ENCODE measurements at places on chromosomes 11 and 22. TPM values are rescaled to one million over a fixed set of nuclear protein-coding genes. Genes with fewer than 3 reads are reported as not detected.

IGF2 gene
- total RNA-seq: 8.1 TPM

KCNC1 gene
- total RNA-seq: not detected

DNA sequence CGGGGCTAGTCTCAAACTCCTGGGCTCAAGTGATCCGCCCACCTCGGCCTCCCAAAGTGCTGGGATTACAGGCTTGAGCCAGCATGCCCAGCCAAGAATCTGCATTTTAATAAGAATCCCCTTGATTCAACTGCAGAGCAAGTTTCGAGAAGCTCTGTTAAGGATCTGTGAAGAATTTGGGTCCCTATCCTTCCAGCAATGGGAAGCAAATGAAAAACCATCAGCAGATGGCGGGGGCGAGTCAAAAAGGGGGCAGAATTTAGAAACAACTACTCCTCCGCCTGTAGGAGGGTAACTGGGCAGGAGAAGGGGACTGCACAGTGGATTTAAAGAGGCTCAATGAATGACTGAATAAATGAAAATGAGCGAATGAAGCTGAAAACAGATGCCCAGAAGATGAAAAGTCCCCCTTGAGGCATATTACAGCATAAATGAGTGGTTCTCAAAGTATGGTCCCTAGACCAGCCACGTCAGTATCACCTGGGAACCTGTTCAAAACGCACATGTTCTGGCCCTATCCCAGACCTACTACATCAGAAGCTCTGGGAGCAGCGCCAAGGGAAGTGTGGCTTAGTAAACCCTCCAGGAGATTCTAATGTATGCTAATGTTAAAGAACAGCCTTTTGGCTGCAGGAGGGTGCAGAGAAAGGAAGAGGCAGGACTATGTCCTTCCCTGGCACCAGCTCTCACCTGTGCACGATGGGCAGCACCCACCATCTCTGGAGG, 15.0 kb downstream of the VWCE start:
- no peak overlapping the region for H3K27ac ChIP-seq
- no peak overlapping the region for H3K4me3 ChIP-seq
- H3K36me3 ChIP-seq: peaks cover 49% of the 10 kb centered on the region
- H3K27me3 ChIP-seq: no peaks in the 10 kb centered on the region

DNA sequence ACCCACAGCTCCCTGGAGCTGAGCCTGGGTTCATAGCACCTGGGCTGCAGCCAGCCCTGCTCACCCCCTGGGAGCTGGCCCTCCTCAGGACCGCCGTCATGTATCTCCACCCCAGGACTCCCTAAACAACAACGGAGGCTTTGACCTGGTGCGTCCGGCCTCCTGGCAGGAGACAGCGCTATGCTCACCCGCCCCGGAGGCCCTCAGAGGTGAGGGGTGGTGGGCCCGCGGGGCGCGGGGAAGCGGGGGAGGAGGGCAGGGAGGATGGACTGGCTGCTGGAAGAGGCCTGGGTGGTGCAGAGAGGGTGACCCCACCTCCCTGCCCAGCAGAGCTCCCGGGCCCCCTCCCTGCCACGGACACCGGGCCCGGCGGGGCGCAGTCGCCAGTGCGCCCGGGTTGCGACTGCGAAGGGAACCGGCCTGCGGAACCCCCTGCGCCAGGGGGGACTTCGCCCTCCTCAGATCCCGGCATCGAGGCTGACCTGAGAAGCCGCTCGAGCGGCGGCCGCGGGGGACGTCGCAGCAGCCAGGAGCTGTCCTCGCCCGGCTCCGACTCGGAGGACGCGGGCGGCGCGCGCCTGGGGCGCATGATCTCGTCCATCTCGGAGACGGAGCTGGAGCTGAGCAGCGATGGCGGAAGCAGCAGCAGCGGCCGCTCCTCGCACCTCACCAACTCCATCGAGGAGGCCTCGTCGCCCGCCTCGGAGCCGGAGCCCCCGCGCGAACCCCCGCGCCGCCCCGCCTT, 3.1 kb downstream of the MAPK8IP2 start:
- H3K4me1 ChIP-seq: peaks cover 6% of the 10 kb centered on the region
- no peak overlapping the region for H3K4me3 ChIP-seq
- H3K27ac ChIP-seq: no peak overlapping the region
- H3K27me3 ChIP-seq: peaks cover 35% of the 10 kb centered on the region
- no peak for DNase-seq

DNA sequence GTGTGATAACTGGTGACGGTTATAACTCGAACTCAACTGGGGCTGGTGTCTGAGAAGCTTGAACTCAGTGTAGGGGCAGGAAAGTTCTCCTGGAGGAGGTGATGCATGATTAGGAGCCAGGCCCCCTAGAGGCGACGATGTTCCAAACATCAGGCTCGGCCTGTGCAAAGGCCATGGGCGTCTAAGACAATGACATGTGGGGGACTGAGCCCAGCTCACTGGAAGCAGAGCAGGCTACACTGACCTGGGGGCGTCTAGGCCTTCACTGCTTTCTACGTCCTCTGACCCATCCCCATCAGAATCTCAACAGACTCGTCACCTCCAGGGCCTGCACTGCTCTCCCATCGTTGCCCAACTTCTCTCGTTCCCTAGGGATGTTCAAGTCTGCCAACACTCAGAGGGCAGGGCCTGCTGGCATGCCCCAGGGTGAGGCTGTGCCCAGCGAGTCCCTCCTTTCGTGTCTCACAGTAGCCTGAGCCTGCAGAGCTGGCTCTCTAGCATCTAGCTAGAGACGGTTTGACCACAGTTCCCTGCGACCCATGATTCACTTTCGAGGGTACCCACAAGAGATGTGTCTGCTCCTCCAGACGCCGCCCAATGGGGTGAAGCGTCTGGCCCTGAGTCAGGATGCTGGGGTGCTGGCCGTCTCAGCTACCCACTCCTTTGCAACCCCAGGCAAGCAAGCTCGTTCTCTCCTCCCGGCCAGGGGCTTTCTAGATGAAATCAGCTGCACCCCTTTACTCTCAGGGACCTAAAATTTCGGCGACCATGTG, 1.1 kb upstream of the ATG16L2 start:
- H3K4me1 ChIP-seq: peaks cover 30% of the 10 kb centered on the region
- H3K27ac ChIP-seq: peak overlapping the region; percentile 98
- peaks cover 54% of the 10 kb centered on the region for H3K36me3 ChIP-seq
- no peaks in the 10 kb centered on the region for H3K27me3 ChIP-seq

CD3G gene
- 116 TPM for total RNA-seq

NXPE1 gene
- total RNA-seq: not detected

TMEM191B gene
- total RNA-seq: 2.1 TPM

KRTAP5-1 gene
- not detected for total RNA-seq

- H3K27me3 ChIP-seq: peaks cover 18% of the 10 kb centered on the region
- no peaks in the 10 kb centered on the region for H3K36me3 ChIP-seq
- peaks cover 17% of the 10 kb centered on the region for H3K4me1 ChIP-seq
- no peak overlapping the region for H3K4me3 ChIP-seq
Measured at GRCh38 chr11:108596701-108597100, 3.1 kb upstream of the EXPH5 start.

TUBA8 gene
- 0.56 TPM for total RNA-seq

DNA sequence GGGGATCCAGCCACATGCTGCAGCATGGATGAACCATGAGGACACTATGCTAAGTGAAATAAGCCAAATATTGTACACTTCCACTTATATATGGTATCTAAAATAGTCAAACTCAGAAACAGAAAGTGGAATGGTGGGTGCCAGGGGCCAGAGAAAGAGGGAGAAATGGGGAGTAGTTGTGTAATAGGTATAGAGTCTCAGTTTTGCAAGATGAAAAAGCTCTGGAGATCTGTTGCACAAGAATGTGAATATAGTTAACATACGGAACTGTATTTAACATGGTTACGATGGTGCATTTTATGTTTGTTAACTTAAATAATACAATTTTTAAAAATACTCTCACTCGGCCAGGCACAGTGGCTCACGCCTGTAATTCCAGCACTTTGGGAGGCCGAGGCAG, 21.2 kb downstream of the GDPD5 start:
- H3K36me3 ChIP-seq: no peaks in the 10 kb centered on the region
- no peak overlapping the region for H3K4me3 ChIP-seq
- H3K27me3 ChIP-seq: no peaks in the 10 kb centered on the region
- H3K4me1 ChIP-seq: peaks cover 8% of the 10 kb centered on the region

GRCh38 chr22:34842630-34843029, 223.3 kb upstream of the ISX start:
- peaks cover 11% of the 10 kb centered on the region for H3K4me1 ChIP-seq
- no peak overlapping the region for H3K4me3 ChIP-seq
- H3K27me3 ChIP-seq: peaks cover 6% of the 10 kb centered on the region
- DNase-seq: no peak
- no peak overlapping the region for H3K27ac ChIP-seq

LMO1 gene
- not detected for total RNA-seq

DNA sequence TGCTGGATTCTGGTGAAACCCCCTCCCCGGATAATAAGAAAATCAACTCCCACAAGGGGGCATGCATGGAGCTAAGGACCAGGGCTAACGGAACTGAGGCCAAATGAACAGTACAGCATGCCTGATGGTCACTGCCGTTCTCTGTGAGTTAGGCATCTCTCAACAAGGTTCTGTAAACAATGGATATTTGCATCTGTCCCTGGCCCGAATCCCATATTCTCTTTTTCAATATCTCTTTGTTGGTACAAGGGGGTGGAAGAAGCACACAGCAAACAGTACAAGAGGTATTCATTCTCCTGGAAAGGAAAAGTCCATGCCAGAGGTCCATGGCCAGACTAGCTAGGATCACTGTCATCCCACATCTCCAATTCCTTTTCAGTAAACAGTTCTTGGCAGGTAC, 32.2 kb upstream of the APOA1 start:
- DNase-seq: no peak
- H3K4me3 ChIP-seq: no peak overlapping the region
- H3K27me3 ChIP-seq: no peaks in the 10 kb centered on the region

DNA sequence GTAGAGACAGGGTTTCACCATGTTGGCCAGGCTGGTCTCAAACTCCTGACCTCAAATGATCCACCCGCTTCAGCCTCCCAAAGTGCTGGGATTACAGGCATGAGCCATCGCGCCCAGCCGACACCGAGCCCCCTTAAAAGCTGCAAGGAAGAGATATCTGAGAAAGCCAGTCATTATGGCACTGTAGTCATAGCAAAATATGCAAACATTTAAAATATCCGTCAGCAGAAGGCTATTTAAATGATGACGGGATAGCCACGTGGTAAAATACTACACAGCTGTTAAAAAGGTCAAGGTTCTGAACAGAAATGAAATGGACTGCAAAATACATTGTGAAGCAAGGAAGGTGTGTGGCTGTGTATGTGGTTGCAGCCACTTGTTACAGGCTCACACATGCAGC, 6.4 kb upstream of the CCDC88B start:
- H3K27ac ChIP-seq: no peak overlapping the region
- H3K27me3 ChIP-seq: no peaks in the 10 kb centered on the region
- peaks cover 19% of the 10 kb centered on the region for H3K36me3 ChIP-seq

DNA sequence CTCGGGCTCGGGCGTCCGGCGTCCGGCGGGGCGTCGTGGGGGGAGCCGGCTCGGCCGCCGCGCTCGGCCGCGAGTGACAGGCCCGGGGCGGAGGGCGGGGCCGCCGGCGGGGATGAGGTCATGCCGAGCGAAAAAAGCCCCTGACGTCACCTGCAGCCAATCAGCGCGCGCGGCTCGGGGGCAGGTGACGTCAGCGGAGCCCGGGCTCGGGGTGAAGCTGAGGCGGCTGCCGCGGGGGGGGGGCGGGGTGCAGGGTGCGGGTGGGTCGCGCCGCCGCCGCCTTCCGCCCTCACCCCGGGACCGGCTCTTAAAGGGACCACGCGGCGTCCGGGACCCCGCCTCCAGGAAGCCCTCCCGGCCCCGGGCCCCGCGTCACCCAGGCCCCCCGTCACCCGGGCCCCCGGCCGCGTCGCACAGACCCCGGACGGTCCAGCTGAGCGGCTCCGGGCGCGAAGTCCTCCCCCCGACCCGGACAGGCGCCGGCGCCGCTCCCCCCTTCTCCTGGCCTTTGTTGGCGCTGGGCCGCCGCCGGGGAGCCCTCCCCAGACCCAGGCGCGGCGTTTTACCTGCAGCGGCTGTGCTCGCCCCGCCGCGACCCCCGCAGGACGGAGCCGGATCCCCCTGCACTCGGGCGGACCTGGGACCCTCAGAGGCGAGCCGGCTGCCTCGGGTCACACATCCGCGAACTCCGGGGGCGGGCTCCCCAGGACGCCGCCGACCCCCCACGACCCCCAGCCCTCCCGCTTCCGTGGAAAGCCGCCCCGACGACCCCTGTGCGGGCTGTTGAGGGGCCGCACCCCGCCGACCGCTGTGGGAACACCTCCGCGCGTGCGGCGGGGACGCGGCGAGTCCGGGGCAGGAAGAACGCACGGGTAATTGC, at the start of gene DUSP8:
Gene DUSP8, minus strand, starts transcription at position 75 of the 880 bp plus-strand sequence. CDS start 6,445 bp downstream, outside the sequence.
- H3K27me3 ChIP-seq: peaks cover 2% of the 10 kb centered on the region
- H3K4me3 ChIP-seq: peak within 1 kb of the TSS; percentile 37
- H3K27ac ChIP-seq: no peak within 1 kb of the TSS
- peaks cover 22% of the 10 kb centered on the region for H3K4me1 ChIP-seq
- DNase-seq: peak; percentile 94

HEPN1 gene
- not detected for total RNA-seq

GRCh38 chr11:117134431-117134830, 9.7 kb upstream of the PAFAH1B2 start:
- no peak for DNase-seq
- H3K27me3 ChIP-seq: no peaks in the 10 kb centered on the region
- no peak overlapping the region for H3K27ac ChIP-seq
- no peaks in the 10 kb centered on the region for H3K36me3 ChIP-seq

C11orf16 gene
- not detected for total RNA-seq

BARX2 gene
- not detected for total RNA-seq

GRCh38 chr22:26568207-26568706, 21.7 kb downstream of the TPST2 start:
- H3K4me1 ChIP-seq: peaks cover 68% of the 10 kb centered on the region
- H3K27ac ChIP-seq: peak overlapping the region; percentile 8
- H3K36me3 ChIP-seq: peaks cover 15% of the 10 kb centered on the region
- H3K4me3 ChIP-seq: no peak overlapping the region
- H3K27me3 ChIP-seq: no peaks in the 10 kb centered on the region
- DNase-seq: peak; percentile 27

DNA sequence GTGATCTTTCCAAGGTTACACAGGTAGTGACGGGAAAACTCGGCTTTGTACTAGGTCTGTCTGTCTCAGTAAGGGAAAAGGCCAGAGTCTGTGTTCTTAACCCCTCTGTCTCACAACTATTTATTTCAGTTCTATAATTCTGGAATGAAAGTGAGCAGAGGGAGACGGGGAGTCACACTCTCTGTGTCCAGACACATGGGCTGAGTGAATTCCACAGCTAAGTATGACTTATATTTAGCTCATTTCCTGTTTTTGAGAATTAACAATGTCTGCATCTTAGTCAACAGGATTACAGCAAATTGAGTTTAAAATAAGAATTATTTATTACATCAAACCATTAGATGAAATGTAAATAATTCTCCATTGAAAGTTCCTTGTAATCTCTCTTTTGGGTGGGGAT, 62.5 kb upstream of the OR4B1 start:
- peaks cover 61% of the 10 kb centered on the region for H3K36me3 ChIP-seq
- H3K27ac ChIP-seq: no peak overlapping the region
- no peaks in the 10 kb centered on the region for H3K4me1 ChIP-seq
- H3K4me3 ChIP-seq: no peak overlapping the region
- H3K27me3 ChIP-seq: no peaks in the 10 kb centered on the region
- DNase-seq: no peak

DNA sequence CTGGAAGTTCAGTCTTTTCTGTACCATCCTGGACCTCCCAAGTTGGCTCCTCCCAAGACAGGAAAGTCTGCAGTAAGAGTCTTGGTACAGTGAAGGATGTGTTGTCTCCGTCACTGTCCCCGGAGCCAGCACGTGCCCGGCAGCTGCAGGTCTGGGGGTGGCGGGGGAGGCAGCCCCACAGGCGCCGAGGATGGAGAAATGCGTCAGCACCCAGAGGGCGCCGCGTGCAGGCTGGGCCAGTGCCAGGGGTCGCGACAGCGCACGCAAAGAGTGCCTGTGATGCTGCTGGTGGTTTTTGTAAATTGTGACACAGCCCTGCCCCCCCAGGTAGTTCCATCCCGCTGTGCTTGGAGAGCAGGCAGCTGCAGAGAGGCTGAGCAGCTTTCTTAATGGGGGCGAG, 1200.5 kb downstream of the BRD1 start:
- no peak overlapping the region for H3K27ac ChIP-seq
- H3K4me3 ChIP-seq: no peak overlapping the region
- H3K27me3 ChIP-seq: peaks cover 2% of the 10 kb centered on the region
- H3K36me3 ChIP-seq: no peaks in the 10 kb centered on the region
- peaks cover 7% of the 10 kb centered on the region for H3K4me1 ChIP-seq

Data from activated CD8-positive, alpha-beta T cell treated with anti-CD3 and anti-CD28 coated beads for 36 hours (primary cell).